ENCODE measurements at places on chromosomes 6 and 20.

DNA sequence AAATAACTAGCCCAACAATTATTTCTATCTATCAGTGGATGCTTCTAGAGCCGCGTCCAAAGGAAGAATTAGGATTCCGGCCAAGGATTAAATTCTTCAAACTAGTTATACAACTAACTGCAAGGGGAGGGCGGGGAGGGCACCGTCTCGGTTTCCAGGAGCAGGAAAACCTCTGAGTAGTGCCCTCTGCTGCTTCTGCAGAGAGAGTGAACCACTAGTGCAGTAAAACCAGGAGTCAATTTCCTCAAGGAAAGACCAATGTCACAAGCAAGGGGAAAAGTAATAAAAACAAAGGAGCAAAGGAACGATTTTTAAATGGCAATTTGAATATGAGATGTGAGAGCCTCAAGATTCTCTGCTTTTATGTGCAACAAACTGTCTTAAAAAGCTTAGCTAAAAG, 16.5 kb upstream of the UBE2J1 start:
- DNase-seq, result peak; percentile 54

DNA sequence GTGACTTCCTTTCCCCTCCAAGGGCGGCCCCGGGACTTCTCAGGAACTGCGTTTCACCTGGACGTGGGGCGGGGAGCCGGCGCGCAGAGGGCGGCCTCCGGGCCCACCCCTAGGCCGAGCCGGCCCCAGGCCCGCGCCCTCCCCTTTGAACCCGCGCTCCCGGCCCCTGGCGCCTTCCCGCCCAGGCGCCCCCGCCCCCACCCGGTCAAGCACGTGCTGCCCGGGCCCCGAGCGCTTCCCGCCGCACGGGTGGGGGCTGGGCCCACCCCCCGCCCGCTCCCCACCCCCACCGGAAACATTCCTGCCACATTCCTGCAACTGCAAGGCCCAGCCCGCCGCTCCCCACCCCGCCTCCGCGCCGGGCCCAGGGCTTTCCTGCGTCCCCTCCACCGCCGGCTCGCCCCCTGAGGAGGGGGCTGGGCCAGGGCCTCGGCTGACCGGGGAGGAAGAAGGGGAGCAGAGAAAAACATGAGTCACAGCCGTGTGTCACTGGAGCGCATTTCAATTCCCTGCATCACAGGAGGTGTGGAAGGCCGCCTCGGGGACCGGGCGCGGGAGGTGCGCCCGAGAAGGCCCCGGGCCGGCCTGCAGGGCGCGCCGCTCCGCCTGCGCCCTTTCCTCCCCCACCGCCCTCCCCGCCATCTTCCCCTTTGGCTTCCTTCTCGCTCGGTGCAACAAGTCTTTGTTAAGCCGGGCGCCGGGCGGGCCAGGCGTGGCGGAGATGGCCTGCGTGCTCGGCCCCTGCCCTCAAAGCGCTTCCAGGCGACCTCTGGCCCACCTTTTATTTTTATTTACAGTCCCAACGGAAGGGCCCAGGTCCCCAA, 1.2 kb upstream of the HMGA1 start:
- peak; percentile 84 for DNase-seq

DNA sequence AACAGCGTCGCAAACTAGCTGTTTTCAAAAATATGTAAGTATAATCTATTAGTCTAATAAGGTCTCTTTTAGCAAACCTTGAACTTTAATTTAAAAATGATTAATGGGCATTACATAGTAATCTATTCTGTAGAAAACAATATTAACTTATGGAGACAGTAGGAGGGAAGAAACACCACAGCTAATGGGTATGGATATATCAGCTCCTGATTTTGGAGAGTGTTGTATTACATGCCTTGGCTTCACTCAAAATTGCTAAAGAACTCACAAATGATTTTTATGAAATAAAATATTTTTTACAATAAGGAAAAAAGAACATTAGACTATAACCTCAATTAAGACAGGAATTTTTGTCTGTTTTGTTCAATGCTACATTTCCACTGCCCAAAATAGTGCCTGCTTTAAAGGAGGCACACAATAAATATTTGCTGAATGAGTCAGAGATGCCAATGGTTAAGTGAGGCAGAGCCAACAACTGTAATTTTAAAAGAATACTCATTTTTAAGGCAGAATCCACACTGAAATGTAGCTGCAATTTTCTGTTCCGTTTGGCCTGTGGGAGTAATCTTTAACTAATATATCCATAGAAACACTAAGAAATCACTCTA, 15.7 kb downstream of the ATG5 start:
- DNase-seq, result peak; percentile 50

DNA sequence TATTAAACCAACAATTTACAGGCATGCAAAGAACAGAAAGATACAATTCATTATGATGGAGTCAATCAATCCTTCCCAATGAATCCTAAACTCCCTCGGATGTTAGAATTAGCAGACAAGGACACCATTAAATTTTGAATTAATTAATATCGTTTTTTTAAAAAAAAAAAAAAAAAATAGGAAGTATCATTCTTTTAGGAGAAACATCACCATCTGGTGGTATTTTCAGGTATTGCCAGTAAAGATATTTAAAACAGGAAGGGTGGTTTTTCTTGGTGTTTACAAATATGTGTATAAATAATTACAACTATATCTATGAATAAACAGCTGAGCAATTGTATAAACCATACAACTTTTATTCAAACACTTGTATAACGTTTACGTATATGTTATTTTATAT, 564.4 kb downstream of the HAO1 start:
- DNase-seq, result no peak

GRCh38 chr20:3121271-3121911, 36.9 kb upstream of the AVP start:
- DNase-seq, result no peak

DNA sequence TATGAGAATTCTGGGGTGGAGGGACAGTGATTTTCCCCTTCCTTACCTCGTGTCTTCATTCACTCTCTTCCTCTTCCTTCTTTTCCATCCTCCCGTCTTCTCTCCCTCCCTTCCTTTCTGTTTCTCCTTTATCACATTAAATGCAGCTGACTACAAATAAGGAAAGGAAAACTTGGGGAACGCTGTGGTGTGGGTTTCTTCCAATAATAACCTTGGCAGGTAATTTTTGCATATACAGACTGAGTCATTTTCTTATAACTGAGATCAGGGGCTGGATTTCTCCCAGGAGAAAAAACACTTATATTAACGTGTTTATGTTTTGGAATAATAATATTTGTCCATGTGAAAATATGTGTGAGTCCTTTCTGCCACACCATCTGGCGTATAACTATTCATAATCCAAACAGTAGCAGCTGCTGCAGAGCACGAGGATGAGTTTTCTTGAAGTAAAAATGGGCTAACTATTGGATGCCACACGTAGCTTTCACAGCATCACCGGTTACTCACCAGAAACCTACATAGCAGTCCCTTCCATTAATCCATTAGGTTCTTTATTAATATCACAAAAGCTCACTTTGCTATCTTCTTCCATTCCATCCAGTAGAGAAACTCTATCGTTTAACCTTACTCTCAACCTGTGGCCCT, 139.2 kb upstream of the SASH1 start:
- DNase-seq, result peak; percentile 85

GRCh38 chr20:5770987-5771318, 20.8 kb downstream of the SHLD1 start:
- no peak for DNase-seq

DNA sequence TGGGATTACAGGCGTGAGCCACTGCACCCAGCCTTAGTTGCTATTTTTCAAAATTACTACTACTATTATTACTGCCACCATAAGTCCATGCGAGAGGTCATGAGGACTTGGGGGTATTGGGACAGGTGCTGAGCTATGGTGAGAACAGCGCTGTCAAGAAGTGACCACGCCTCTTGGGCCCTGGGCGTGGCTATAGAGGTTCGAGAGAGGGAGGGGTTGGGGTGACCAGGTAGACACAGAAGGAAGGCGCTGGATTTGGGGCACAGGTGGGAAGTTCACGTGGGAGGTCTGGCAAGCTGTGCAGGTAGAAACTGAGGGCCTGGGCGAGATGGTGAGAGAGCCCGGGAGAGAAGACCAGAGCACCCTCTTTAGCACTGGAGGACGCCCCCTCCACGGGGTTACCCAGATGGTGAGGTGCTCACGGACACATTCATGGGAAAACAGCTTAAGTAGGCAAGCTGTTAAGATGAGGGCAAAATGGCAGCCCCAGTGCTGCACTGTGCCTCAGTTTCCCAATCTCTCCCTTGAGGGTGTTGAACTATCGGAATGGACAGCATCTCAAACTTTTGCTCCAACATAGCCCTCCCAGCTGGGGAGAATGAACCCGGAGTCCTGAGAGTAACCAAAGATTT, 61.0 kb downstream of the RAB44 start:
- DNase-seq, result no peak

- DNase-seq, result no peak
These were observed 70.4 kb upstream of the SMLR1 start for GRCh38 chr6:130756824-130757223.

DNA sequence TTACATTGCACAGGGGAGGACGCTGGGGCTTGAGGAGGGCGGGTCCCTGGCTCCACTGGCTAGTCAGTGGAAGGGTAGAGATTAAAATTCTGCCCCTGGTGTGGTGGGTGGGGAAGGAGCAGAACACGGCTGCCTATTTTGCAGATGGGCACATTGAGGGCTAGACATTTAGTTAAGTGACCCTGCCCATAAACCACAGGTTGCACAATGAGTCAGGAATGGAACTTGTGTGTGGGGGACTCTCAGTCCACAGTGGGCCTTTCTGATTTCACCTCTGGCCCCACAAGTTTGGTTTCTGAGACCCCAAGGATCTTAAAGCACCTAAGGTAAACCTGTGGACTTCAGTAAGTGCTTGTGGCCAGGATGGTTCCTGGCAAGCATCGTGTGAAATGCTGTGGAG, 22.0 kb upstream of the CCDC167 start:
- no peak for DNase-seq

GRCh38 chr6:1615151-1615852, 5.6 kb downstream of the FOXC1 start:
- no peak for DNase-seq

DNA sequence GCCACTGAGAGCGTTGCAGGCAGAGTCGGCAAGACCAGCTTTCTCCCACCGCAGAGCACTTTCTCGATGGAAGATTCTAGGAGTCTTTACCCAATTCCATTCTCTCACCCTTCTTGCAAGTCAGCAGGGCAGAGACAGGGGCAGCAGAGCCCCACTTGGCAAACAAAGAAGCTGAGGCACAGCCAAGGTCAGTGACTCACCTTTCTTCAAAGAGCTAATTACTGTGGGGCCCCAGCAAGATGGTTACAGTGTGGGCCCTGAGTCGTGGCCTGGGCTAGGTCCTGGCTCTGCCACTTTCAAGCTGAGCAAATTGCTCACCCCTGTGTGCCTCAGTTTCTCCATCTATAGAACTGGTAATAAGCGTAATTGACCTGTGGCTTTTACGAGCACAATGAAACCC, 277.0 kb downstream of the PREX1 start:
- no peak for DNase-seq

GRCh38 chr20:63215101-63216040, 560 bp downstream of the YTHDF1 start:
- peak; percentile 56 for DNase-seq

GRCh38 chr6:126905917-126906316, 212.6 kb upstream of the RSPO3 start:
- DNase-seq, result no peak

- peak; percentile 46 for DNase-seq
These were observed 27.6 kb downstream of the SYNJ2 start for GRCh38 chr6:158009114-158009891.

GRCh38 chr20:63864545-63864977, 509 bp upstream of the TPD52L2 start:
- DNase-seq, result no peak

DNA sequence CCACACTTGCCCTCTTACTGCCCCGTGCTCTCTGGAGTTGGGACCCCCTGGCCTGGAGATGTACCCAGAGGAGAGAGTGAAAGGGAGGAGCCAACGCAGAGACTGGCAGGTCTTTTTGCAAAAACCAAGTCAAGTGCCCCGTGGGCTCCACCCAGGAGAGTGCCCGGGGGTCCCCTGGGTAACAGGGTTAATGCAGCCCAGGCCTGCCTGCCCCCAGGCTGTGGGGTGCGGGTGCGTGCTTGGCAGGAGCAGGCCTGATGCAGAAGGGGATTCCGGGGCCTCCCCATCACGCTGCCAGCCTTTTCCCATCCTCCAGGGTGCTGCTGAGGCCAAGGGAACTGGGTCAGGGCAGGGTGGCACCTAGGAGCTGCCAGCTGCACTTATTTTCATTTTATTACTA, 184.4 kb downstream of the ERMARD start:
- DNase-seq, result no peak

- no peak for DNase-seq
These were observed 1.6 kb upstream of the SOBP start for GRCh38 chr6:107488174-107488874.

GRCh38 chr6:158409451-158409850, 97.2 kb downstream of the TULP4 start:
- DNase-seq, result peak; percentile 70

DNA sequence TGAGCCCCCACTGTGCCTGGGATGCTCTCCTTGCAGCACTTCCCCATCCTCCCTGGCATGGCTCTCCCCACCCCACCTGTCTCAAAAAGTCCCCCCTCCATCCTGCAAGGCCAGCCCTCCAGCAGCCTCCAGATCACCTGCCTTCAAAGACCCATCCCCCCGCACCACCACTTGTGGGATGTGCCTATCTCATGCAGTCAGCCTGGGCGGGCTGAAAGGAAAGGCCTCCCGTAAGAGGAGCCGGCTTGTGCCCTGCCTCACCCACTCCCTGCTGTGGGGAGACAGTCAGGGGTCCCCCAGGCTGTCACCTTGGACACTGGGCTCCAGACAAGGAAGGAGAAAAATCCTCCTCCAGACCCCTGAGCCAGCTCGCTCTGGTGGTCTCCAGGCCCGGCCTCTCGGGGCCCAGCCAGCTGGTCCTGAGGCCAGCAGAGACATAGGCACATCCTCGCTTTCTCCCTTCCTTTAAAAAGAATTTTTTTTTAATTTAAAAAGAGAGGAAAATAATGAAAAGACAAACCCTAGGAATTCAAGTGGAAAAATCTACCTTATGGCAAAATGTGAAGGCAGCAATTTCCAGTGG, 77.3 kb downstream of the GRM4 start:
- no peak for DNase-seq

GRCh38 chr6:162568266-162568665, 159.3 kb downstream of the PRKN start:
- DNase-seq, result no peak

- no peak for DNase-seq
These were observed 77.5 kb upstream of the GJE1 start for GRCh38 chr6:142055219-142055618.

DNA sequence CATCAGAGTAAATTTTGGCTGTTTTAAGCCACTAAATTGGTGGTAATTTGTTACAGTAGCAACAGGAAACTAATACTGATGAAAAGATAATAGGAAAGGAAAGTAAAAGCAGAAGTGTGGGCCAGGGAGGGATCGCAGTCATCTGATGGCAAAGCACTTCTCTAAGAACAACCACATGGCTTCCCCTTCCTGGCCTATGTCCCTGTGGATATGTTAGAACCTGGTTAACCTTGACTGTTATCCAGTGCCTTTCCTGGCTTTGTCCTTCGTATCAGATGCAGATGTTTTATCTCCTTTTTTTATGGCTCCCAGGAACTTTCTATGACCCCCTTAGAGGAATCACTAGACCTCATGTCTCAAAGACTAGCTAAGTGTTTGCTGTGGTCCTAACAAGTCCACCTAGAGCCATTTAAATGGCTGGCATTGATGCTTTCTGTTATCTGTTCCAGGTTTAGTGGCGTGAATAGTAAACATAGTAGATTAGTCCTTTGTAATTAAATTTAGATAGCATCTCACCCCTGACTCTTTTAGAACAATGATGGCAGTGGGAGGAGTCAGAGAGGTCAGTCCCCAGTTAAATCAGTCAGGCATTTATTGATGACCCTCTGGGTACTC, 79.2 kb upstream of the PHACTR2 start:
- no peak for DNase-seq

Data from HCEC 1CT (cell line).